NCI-H187 (cell line): ENCODE measurements at places on chromosomes 5 and 9.

GRCh38 chr9:18996211-18996610 is 36.8 kb downstream of the SAXO1 start:
- DNase-seq: no peak

DNA sequence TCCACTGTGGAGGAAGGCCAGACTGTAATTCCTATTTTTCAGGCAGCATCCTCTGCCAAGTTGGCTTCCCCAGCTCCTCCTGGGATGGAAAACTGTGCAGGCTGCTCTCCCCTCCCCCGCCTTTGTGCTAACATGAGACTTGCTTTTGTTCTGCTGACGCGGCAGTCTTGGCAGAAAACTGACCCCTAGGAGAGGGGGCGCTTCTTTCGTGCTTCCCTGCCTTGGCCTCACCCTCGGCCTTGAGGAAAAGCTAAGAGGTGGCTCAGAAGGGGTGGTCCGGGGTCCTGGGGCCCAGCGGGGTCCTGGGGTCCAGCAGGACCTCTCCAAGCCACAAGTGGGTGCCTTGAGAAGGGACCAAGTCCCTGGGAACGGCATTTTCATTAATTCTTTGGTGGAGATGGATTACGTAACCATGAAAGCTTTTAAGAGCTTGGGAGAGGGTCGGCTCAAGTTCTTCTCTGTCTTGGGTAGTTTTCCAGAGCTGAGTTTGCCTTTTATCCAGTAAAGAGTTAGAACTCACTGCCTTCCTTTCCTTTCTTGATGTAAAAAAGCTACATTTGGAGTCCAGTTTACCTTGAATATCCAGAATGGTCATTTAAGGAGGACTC is 51.0 kb downstream of the SH3PXD2B start:
- DNase-seq: no peak

DNA sequence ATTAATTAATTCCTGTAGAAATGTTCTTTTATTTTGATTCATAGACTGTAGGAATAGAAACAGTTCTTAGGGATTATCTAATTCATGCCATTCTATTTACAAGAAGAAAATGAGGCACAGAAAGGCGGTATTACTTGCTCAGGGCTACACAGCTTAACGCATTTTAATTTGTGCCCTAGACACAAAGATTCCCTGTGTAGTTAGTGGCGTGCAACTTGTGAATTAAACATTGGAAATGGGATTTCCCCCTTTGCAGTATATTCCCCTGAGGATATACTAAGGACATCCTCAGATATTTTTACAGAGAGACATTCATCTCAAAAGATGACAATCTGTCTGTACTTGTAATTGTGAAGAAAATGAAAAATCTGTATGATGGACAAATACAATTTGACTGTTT is 108.1 kb downstream of the SGCD start:
- DNase-seq: no peak

GRCh38 chr9:69971643-69972449 is 71.8 kb upstream of the MAMDC2 start:
- peak; percentile 6 for DNase-seq

DNA sequence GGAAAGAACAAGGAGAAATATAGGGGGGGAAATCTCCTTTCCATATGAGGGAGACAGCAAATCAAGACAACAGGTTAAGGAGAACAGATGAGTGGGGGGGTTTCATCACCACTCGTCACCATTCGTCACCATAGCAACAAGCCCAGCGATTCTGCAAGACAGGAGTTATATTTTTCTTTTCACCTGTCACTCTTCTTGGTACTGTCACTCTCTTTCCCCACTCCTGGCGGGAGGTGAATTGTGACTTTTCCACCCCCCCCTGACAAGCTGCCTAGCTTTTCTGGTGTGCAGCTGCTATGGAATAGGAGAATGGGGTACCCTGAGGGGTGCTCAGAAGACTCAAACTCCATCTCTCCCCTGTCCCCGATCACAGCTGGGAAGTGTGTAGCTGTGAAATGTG is 239.9 kb downstream of the FAM114A2 start:
- no peak for DNase-seq

GRCh38 chr5:7668161-7668560 is 182.8 kb downstream of the CFAP90 start:
- no peak for DNase-seq

GRCh38 chr5:31626156-31626555 is 12.8 kb upstream of the PDZD2 start:
- DNase-seq: no peak

- no peak for DNase-seq
These were observed 16.9 kb upstream of the LAMC3 start for GRCh38 chr9:130991778-130992681.

DNA sequence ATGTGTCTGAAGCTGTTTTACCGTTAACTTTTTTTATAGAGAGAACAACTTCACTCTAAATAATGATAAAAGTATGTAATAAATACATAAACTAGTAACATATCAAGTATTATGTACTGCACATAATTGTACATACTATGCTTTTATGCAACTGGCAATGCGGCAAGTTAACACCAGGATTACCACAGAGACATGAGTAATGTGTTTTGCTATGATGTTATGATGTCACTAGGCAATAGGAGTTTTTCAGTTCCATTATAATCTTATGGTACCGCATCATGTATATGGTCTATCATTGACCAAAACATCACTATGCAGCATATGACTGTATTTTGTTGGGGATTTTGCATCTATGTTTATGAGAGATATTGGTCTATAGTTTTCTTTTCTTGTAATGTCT is 326.4 kb upstream of the TARS1 start:
- no peak for DNase-seq

GRCh38 chr5:1793966-1794900 is 5.4 kb downstream of the MRPL36 start:
- no peak for DNase-seq

DNA sequence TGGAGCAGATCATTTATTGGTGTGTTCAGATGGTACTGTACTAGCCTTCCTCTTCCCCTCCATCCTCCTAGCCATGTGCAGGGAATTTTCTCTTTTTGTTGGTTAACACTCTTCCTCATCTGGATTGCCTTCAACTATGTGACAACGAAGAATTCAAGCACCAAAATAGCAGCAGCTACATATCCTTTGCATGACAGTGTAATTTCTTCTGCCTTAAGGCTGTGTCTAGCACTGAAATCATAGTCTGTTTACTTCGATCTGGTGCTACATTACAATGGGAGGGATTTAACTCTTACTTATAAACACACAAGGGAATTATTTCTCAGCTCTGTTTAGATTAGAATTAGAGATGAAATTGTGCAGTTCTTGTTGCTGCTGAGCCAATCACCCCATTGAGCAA is 260.4 kb downstream of the ARL15 start:
- no peak for DNase-seq

- DNase-seq: no peak
These were observed 64.1 kb downstream of the OSTF1 start for GRCh38 chr9:75152416-75152815.

- no peak for DNase-seq
These were observed 269.9 kb downstream of the FANCC start for GRCh38 chr9:95047452-95048224.

DNA sequence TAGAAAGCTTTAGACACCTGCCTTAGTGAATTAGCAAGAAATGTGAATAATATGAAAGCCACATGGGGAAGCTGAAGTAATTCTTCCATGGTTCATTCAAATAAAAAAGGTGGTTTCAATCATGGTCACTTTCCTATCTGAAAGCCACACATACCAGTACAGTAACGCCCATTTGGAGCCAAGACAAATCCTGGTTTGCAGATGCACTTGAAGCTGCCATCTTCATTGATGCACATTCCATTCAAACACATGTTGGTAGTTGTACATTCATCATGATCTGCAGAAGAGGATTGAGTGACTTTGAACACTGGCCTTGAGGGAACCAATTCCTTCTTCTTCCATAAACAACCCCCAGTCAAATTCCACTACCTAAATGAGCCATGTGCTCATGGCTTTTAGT is 161.5 kb downstream of the FBN2 start:
- DNase-seq: no peak

GRCh38 chr9:130960522-130961378 is 21.7 kb upstream of the FIBCD1 start:
- DNase-seq: no peak

GRCh38 chr5:72654231-72654630 is 147.0 kb upstream of the ZNF366 start:
- no peak for DNase-seq

DNA sequence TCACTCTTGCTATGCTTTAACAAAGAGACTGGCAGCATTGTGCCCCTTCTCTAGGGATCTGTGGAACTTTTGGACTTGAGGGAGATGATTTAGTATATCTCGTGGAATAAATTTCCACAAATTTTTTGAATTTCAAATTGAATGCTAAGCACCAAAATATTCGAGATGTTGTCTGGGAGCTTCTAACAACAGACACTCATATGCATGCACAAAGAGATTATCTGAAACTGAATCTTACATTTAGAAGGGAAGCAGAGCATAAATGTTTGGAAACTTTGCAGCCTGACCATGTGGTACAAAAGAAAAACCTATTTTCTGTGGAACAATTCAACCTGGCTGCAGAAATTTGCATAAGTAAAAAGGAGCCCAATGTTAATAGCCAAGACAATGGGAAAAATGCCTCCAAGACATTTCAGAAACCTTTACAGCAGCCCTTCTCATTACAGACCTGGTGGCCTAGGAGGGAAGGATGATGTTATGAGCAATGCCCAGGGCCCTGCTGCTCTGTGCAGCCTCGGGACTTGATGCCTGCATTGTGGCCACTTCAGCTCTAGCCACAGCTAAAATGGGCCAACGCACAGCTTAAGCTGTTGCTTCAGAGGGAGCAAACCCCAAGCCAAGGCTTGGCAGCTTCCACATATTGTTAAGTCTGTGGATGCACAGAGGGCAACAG is 285.8 kb upstream of the FAM174A start:
- no peak for DNase-seq

DNA sequence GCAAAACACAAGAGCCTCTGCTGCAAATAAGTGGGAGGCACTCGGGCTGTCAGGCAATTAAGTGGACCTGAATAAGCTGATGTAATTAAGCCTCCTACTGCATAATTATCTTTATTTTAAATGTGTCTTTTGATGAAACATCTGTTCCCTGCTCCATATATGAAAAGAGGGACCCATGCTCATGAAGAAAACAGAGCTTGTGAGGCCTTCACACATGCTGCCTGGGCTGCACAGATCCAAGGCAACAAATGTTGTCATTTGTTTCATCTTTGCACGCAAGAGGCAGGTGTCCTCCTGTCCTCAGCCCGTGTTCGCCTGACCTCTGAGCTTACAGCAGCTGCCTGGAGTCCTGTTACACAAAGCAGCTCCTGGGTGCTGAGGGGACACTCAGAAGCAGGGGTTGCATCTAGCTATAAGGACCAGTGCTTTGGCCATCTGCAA is 381.1 kb downstream of the ZNF608 start:
- peak; percentile 44 for DNase-seq

DNA sequence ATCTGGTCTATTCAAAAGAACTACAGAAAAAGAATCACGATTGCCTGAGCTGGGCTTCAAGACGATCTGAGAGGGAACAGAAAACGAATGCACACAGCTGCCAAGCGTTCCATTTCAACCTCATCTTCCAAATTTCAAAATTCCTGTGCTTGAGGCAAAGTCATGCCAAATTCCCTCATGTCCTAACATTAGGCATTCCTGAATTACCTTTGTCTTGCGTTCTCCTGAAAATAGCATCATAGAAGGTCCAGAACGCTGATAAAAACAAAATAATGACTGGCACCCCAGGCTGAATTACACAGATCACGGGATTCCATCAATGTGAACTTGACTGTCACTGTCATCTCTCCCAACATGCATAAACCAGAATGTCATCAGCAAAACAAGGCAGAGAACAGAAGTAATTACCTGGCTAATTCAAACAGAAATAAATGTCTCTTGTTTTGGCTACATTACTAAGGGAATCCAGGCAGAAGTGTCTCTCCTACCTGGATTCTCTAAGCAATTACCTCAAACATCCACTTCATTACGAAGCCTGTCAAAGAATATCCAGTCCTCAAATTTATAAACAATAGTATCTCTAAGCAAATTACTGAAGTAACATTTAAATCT is 12.0 kb upstream of the CDH6 start:
- DNase-seq: no peak

GRCh38 chr5:160390787-160391696 is 8.8 kb downstream of the FAM200C start:
- no peak for DNase-seq

- DNase-seq: no peak
These were observed 219.2 kb downstream of the EBF1 start for GRCh38 chr5:158880483-158881001.

DNA sequence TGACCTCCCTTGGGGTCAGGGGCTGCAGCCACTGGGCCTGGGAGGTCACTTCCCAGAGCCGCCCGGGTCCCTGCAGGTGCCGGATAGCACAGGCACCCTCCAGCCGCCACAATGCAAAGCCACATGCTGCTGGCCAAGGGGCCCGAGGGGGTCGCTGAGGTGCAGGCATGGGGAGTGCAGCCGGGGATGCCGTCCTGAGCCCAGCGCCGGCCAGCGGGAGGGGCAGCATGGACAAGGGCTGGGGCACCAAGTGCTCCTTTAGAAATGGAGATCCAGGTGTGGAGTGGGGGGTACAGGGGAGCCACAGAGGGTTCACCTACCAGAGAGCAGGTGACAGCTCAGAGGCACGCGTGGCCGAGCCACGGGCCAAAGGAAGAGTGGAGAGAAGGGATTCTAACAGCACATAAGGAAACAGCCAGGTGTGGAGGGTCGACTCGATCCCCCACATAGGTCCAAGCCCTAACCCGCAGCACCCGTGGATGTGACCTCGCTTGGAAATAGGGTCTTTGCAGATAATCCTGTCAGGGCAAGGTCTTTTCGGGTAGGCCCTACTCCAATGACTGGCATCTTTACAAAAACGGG is 24.7 kb downstream of the ZDHHC11B start:
- DNase-seq: no peak

DNA sequence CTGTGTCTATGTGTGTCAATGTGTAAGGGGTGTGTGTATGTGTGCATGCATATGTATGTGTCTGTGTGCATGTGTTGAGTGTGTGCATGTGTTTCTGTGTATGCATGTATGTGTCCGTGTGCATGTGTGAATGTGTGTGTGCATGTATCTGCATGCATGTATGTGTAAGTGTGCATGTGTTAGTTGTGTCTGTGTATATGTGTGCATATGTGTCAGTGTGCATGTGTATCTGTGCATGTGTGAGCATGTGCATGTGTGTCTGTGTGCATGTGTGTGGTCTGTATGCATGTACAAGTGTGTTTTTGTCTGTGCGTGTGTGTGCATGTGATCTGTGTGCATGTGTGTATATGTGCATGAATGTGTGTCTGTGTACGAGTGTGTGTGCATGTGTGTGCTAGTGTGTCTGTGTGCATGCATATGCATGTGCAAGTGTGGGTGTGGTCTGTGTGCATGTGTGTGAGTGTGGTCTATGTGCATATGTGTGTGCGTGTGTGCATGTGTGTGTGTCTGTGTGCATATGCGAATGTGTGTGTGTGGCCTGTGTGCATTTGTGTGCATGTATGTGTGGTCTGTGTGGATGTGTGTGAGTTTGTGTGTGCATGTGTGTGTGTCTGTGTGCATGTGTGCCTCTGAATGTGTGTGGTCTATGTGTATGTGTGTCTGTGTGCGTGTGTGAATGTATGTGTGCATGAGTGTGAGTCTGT is 9.6 kb downstream of the FAM163B start:
- DNase-seq: no peak

- no peak for DNase-seq
These were observed 34.7 kb upstream of the FIBCD1 start for GRCh38 chr9:130973686-130974281.
